Activated effector memory CD4-positive, alpha-beta T cell treated with Interleukin-2 at 50 U/mL for 16 hours (primary cell): ENCODE measurements at places on chromosomes 12 and 14.

GRCh38 chr12:122943196-122943595 lies 23.1 kb downstream of the ABCB9 start:
- no peak for DNase-seq

- no peak for DNase-seq
Observed at GRCh38 chr12:107437954-107438353, 247.6 kb upstream of the PWP1 start.

DNA sequence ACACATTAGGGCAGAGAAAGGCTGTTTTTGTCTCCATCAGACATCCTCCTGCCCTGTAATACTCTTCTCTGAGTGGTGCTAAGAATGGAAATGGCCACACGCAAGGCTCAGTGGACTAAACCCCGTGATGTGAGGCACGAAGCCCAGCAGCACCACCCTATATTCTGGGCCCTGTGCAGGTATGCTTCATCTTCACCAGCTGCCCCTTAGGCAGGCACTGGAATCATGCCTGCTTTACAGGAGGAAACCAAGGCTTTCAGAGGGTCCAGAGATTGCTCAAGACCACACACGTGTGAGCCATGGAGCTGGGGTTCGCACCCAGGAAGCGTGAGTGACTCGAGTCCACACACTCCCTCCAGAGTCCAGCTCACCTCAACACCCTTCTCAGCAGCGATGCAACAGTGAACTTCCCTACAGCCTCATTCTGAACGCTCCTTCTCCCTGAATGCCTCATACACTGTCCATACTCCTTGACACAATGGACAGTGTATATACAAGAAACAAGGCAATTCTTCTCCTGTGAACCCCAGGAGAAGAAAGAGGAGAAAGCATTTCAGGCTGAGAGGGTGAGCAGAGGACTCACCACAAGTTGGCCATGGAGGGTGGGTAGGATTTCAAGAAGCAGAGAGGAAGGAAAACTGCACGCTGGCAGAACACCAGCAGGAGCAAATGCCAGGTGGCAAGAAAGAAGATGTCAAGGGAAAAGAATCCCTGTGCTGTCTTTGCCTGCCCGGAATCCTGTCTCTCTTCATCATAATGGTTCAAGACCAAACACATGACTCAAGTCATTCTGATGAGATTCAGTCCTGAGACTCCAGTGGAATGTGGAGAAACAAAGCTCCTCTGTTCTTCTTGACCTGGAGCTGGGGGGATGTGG lies 39.1 kb downstream of the NT5DC3 start:
- no peak for DNase-seq

- DNase-seq, result no peak
Observed at GRCh38 chr14:61326847-61327246, 5.5 kb downstream of the PRKCH start.

DNA sequence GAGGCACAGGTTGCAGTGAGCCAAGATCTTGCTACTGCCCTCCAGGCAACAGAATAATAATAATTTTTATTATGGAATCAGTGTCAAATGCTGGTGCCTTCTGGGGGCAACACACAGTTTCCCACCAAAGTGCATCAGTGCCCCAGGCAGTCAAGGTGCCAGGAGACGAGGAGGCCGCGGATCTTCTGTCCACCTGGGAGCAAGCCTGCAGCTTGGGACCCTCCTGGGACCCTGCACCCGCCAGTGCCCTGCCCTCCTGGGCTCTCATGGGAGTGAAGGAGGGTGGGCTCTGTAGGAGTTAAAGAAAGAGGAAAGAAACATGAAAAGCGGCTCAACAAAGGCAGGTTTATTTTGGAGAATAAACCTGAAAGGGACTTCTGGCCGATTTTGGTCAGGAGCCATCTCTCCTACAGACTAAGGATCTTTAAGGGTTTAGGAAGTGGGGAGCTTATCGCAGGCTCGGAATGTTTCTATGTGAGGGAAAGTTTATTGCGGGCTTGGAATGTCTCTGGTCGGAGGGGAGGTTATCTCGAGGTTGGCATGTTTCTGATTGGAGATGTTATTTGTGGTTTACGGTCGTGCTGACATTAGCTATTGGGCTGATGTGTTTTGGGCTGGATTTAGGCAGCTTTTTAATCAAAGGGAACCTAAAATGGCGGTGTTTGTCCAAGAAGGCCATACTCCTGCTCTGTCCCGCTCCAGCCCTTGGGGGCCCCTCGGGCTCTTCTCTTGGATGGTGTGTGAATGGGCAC lies 1.1 kb upstream of the ASPG start:
- DNase-seq, result no peak

DNA sequence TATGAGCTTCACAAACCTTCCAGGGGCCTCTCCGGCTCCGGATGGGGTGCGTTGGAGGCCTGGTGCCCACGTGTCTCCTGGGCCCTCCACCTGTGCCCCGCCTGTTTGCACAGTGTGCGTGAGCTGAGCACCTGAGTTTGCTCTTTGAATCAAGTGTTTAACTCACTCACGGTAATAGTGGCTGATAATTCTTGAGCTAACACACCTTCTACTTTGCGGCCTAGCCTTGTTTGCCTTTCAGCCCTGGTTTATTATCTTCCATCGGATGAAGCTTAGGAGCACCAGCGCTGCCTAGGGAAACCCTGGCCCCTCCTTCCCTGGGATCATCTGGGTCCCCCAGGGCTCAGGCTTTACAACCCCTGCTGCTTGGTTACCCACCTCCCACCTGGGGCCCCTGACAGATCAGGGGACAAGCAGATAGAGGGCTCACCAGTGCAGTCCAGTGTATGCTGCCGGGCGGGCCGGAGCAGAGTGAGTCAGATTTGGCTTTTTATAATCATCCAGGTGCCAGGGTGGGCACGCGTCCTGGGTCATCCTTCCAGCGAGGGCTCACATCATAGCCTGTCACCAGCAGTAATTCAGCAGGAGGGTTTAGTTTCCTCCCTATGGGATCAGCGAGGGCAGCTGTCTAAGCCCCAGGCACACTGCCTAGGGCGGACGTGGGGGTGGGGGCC lies 62.8 kb upstream of the RFLNA start:
- no peak for DNase-seq

DNA sequence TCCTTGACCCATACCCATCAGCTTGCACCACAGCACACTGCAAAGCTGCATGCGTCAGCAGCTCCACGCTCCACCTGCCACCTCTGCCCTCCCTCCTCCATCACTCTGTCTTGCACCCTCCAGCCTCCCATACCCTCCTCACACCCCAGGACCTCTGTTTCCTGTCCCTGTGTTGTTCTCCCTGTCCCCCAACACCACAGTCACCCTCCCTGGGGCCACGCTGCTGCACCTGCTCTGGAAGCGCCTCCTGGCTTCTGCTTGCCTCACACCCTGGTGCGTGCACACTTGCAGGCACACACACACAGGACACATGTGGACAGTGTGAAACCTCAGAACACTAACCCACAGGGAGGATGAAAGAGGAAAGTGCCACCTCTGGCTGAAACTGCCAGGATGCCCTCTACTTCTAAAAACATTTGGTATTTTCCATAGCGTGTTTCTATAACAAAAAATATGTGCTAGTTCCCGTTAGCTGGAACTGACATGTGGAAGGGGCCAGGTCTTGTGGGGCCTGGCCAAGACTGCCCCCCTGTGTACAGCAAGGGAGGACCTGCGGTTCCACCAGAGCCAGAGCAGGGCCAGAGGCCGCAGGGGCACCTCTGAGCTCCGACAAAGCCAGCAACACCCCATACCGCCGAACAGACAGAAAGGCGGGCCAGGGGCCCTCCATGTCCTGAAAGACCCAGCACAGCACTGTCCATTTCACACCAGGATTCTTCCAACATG lies 10.0 kb downstream of the BRF1 start:
- DNase-seq, result no peak

GRCh38 chr12:65765436-65765813 lies 58.9 kb upstream of the HMGA2 start:
- no peak for DNase-seq

GRCh38 chr14:75430976-75431375 lies 3.2 kb downstream of the JDP2 start:
- DNase-seq, result no peak

GRCh38 chr14:102201776-102202175 lies 62.1 kb downstream of the WDR20 start:
- DNase-seq, result no peak

GRCh38 chr14:94045101-94045500 lies 19.0 kb downstream of the OTUB2 start:
- DNase-seq, result no peak

- DNase-seq, result no peak
Observed at GRCh38 chr12:24823808-24824515, 124.9 kb downstream of the BCAT1 start.

DNA sequence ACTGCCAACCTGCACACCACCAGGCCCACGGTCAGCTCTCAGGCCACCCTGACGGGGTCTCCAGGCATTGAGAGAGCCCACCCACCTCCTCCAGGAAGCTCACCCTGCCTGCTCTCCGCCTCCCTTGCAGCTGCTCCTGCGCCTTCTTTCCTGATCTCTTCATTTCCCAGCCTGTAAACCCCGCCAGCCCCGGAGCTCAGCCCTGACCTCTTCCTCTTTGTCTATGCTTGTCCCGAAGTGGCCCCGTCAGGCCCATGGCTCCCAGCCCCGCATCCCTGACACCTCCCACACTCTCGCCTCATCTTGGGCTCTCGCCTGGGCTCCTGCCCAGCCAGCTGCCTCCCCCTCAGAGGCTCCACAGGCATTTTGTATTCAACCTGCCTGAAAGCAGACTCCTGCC lies 139.3 kb downstream of the CALM1 start:
- DNase-seq, result no peak

- DNase-seq, result no peak
Observed at GRCh38 chr12:79083181-79083580, 218.6 kb downstream of the SYT1 start.

DNA sequence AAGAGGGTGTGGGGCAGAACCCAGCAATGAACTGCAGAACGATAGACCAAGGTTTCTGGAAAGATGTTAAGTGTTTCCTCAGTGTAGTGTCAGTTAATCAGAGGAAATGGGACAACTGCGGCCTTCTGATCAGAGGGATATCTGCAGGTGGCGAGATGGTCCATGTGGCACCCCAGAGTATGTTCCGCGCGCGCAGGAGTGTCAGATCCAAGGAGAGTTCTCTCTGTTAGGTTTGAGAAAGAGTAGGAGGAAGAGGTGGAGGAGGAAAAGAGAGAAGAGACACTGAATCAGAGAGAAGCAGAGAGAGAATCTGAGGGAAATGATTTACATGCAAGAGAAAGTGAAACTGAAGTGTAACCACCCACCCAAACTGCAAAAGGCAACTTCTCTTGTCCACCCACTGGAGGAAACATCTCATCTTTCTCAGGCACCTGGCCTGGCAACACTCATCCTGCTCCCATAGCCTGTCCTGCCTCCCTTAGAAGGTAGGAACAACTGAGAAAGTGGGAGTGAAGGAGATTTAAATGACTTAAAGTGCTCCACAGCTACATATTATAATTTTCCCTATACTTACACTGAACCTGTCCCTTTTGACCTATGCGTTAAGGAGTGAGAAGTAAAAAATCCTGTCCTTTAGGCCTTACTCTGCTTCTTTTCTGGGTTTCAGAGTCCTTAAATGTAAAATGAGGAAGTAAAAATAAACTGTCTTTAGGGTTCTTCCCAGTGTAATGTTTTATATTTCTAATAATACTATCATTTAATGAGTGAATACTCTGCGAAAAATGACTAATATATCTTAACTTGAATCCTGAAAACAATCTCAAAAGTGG lies 6.8 kb upstream of the TESPA1 start:
- peak; percentile 13 for DNase-seq

- DNase-seq, result no peak
Observed at GRCh38 chr12:93778306-93778705, 101.1 kb downstream of the CRADD start.

- DNase-seq, result no peak
Observed at GRCh38 chr12:76679778-76680177, 84.1 kb upstream of the ZDHHC17 start.

DNA sequence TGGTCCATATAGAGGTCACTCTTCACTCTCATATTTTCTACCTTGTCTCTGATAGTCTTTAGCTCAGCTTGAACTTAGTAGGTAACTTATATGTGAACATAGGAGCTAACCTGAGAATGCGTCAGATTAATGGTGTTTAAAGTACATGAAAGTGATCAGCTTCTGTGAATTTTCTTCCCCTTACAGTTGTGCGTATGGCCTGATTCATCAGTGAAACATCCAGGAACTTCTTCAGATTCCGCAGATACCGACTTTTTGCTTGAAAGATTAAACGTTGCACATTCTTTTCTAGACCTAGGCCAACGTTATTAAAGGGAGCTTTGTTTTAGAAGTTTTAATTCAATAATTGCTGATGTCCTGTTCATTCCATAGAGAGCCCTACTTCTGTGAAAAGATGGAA lies 1945.1 kb upstream of the SEL1L start:
- DNase-seq, result no peak

DNA sequence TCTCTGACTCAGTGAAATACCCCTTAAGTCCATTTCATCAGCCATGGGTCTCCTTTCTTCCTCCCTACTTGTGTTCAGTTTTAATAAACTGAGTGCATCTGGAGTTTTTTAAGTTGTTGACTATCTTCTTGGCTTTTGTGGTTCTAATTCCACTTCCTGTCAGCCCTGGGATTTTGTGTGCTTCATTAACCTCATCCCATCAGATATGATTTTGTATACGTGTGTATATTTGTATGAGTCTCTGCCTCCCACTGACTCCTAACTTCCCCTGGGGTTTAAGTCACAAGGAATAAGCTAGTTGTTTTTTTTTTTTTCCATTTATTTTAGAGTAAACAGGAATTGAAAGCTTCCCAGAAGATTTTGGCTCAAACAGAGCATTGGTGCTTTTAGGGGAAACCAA lies 62.7 kb downstream of the TTLL5 start:
- no peak for DNase-seq

DNA sequence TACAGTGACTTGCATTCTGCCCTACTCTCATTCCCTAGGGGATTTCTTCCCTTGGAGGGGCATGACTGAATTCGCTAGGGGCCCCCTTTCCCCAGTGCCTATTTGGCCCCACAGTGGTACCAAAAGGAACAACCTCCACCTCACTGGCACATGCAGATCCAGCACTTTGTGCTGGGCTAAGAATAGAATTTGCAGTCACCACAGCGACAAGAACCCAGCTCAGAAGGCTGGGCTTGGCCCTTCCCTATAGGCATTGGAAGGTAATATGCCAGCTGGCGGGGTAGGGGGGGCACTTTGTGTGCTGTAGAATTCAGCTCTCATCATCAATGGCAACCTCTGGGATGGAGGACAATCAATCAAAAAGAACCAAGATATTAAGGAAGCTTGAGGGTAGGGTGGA lies 13.9 kb downstream of the BAZ2A start:
- DNase-seq, result no peak

GRCh38 chr12:6647083-6647604 lies at the start of gene ACRBP:
Gene ACRBP (minus strand): TSS chr12:6647432. CDS start chr12:6647366, 66 bp downstream.
- DNase-seq, result no peak

DNA sequence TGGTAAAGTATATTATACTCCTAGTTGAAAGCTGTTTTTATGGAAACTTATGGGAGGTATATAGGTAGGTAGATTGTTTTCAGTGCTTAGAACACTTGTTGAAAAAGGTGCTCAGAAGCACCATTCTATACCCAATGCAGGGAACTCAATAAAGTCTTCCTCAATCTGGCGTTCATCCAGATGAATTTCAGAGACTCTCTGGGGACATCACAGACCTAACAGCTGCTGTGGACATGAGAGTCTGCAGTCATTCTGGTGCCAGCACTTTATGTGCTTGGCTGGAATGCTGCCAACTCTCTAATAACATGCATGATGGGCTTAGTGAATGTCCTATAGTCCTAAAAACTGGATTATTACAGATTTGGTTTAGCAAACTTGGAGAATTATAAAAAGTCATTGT lies 115.9 kb downstream of the NTN4 start:
- DNase-seq, result no peak
